ENCODE measurements at places on chromosomes 6 and 20.

DNA sequence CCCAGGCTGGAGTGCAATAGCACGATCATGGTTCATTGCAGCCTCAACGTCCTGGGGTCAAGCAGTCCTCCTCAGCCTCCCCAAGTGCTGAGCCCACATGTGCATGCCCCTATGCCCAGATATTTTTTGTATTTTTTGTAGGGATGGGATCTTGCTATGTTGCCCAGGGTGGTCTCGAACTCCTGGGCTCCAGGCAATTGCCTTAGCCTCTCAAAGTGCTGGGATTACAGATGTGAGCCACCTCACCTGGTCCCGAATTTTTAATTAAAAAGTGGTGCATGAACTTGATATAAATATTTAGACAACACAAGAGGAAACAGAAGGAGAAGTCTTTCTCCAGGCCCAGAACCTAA lies 7.1 kb upstream of the RNF114 start:
- DNase-seq = no peak

GRCh38 chr6:82554666-82555065 lies 191.0 kb downstream of the TPBG start:
- no peak for DNase-seq

- no peak for DNase-seq
Observed at GRCh38 chr20:3659492-3660261, 3.5 kb downstream of the GFRA4 start.

DNA sequence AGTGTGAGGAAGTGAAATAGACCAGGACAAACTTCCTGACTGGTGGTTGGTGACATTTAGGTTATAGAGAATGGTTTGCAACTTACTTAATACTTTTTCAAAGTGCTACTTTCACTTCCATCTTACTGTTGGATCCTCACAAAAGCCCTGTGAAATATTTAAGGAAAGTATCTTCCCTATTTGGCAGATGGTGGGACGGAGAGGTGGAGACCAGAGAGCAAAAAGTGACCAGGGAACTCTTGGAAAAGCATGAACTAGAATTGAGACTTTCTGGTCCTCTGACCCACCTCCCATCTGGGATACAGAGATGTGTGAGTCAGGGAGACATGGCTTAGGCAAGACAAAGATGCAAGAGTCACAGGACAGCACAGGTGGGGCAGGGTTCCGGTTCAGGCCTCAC lies 3.0 kb downstream of the TRIM10 start:
- no peak for DNase-seq

DNA sequence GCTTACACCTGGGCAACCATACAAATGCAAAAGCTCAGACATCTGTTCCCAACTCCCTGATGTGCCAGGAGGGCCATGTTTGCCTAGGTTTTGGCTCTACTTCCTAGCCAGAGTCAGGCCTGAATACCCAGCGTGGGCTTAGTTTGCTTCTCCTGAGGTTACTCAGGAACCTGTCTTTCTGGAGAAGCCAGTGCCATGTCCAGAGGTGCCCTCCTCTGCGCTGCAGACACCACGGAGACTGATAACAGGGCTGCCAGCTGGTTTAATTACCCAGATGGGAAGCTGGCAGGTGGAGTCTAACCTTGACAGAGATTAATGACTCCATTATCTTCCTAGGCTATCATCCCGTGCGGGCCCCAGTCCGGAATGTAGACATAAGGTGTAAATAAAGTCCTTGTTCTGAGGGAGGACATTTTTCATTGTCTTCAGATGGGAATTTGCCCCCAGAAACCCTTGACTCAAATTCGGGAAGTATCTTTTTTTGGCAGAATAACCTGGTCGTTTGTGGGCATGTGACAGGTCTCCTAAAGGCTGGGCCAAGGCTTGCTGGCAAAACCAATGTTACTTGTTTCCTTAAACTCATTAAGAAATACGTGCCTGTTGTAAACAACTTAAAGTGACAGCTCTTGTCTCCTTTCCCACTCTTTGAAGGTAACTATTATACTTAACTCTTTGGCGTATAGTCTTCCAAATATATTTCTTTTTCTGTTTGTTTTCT lies 29.2 kb upstream of the ZNFX1 start:
- no peak for DNase-seq
